ENCODE measurements at places on chromosomes 4 and X.

GRCh38 chr4:100174985-100175383 lies 15.3 kb downstream of the DDIT4L start:
- no peak overlapping the region for H3K27ac ChIP-seq
- no peaks in the 10 kb centered on the region for H3K36me3 ChIP-seq
- DNase-seq: no peak
- H3K27me3 ChIP-seq: no peaks in the 10 kb centered on the region
- H3K4me1 ChIP-seq: peaks cover 25% of the 10 kb centered on the region
- H3K4me3 ChIP-seq: no peak overlapping the region

DNA sequence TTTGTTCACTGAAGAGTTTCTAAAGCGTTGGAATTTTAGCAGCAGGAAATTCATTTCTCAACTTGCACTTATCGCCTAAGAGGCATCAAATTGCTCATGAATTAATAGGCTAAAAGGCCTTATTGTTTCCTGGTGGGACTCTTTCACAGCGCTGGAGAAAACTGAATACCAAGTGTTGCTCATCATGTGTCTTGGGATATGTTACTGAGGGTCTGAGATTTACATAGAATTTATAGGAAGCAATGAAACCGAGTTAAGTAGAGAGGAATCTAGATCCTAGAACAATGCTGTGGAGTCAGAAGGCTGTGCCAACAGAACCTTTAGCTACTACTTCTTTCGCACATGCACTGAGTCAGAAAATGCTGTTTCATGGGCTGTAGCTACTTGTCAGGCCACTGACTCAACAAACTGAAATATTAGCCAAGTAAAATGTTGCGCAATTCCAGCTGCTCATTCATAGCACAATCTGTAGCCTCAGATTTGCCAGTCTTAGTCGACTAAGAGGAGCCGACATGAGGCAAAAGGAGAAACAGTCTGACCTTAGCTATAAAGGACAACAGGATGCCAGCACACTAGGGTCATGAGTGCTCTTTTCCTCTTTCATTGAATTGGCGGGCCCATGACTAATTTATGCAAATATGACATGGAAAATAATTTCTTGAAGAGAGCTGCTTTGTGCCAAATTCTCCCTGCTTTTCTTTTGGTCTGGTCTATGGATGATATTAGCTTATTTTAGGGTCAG lies 35.9 kb upstream of the CXCL8 start:
- DNase-seq: peak; percentile 46
- H3K36me3 ChIP-seq: no peaks in the 10 kb centered on the region
- no peak overlapping the region for H3K4me3 ChIP-seq
- H3K27ac ChIP-seq: peak overlapping the region; percentile 72
- H3K4me1 ChIP-seq: peaks cover 44% of the 10 kb centered on the region
- H3K27me3 ChIP-seq: no peaks in the 10 kb centered on the region

GRCh38 chrX:30414144-30414543 lies 105.0 kb upstream of the NR0B1 start:
- no peaks in the 10 kb centered on the region for H3K27me3 ChIP-seq
- no peaks in the 10 kb centered on the region for H3K4me1 ChIP-seq
- H3K36me3 ChIP-seq: no peaks in the 10 kb centered on the region
- no peak overlapping the region for H3K4me3 ChIP-seq
- no peak overlapping the region for H3K27ac ChIP-seq

- no peak overlapping the region for H3K27ac ChIP-seq
- DNase-seq: no peak
- no peaks in the 10 kb centered on the region for H3K36me3 ChIP-seq
- no peaks in the 10 kb centered on the region for H3K27me3 ChIP-seq
These were observed 11.1 kb downstream of the CNGA2 start for GRCh38 chrX:151745651-151746050.

- DNase-seq: no peak
- no peak overlapping the region for H3K27ac ChIP-seq
- H3K4me1 ChIP-seq: no peaks in the 10 kb centered on the region
- no peaks in the 10 kb centered on the region for H3K36me3 ChIP-seq
These were observed 166.5 kb upstream of the HAND2 start for GRCh38 chr4:173696551-173696950.

DNA sequence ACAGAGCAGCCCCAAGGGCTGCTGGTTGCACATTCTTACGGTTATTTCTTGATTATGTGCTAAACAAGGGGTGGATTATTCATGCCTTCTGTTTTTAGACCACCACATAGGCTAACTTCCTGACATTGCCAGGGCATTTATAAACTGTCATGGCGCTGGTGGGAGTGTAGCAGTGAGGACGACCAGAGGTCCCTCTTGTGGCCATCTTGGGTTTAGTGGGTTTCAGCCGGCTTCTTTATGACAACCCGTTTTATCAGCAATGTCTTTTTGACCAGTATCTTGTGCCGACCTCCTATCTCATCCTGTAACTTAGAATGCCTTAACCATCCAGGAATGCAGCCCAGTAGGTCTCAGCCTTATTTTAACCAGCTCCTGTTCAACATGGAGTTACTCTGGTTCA lies 212.4 kb upstream of the GRID2 start:
- peak; percentile 45 for DNase-seq
- peak overlapping the region; percentile 24 for H3K4me3 ChIP-seq
- H3K4me1 ChIP-seq: no peaks in the 10 kb centered on the region
- no peaks in the 10 kb centered on the region for H3K27me3 ChIP-seq
- H3K27ac ChIP-seq: no peak overlapping the region
- H3K36me3 ChIP-seq: no peaks in the 10 kb centered on the region

- H3K27me3 ChIP-seq: no peaks in the 10 kb centered on the region
- H3K36me3 ChIP-seq: no peaks in the 10 kb centered on the region
- peak; percentile 47 for DNase-seq
- peaks cover 2% of the 10 kb centered on the region for H3K4me1 ChIP-seq
- H3K27ac ChIP-seq: no peak overlapping the region
These were observed 35.4 kb downstream of the CEP44 start for GRCh38 chr4:174318829-174319764.

DNA sequence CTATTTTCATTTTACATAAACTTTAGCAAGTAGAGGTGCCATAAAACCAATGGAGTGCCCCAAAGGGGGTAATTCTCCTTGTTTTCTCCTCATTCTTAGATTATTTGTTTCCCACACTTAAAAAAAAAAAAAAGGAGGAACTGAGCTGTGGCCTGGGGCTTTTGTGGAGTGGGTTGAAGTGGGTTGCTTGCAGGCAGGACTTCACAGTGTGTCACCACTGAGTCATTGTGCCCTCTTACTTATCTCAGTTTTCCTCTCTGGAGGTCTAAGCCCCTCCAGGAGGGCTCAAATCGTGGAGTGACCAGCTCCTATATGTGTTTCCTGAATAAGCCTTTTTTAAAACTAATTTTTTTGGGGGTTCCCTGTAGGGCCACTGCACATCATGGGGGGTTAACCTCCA lies 69.0 kb downstream of the SLC16A2 start:
- no peaks in the 10 kb centered on the region for H3K27me3 ChIP-seq
- H3K27ac ChIP-seq: no peak overlapping the region
- no peak for DNase-seq
- H3K36me3 ChIP-seq: no peaks in the 10 kb centered on the region

DNA sequence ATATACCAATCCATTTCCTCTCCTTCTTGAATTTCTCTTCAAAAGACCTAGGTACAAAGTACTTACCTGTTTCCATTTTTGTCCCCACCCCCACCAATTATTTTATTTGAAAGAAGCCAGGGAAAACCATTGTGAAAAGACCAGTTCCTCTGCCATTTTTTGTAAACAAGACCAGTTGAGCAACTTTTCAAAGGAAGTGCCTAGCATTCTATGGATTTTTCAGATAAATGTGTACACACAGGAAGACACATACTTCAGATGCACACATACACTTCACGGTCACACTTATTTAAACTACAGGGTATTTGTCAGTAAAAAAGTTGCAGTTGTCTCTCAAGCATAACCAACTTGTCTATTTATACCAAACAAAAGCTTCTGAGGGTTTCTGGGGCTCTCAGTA lies 587.2 kb upstream of the KLHL4 start:
- no peaks in the 10 kb centered on the region for H3K36me3 ChIP-seq
- DNase-seq: no peak
- H3K27ac ChIP-seq: no peak overlapping the region
- H3K4me3 ChIP-seq: no peak overlapping the region
- no peaks in the 10 kb centered on the region for H3K4me1 ChIP-seq
- no peaks in the 10 kb centered on the region for H3K27me3 ChIP-seq

DNA sequence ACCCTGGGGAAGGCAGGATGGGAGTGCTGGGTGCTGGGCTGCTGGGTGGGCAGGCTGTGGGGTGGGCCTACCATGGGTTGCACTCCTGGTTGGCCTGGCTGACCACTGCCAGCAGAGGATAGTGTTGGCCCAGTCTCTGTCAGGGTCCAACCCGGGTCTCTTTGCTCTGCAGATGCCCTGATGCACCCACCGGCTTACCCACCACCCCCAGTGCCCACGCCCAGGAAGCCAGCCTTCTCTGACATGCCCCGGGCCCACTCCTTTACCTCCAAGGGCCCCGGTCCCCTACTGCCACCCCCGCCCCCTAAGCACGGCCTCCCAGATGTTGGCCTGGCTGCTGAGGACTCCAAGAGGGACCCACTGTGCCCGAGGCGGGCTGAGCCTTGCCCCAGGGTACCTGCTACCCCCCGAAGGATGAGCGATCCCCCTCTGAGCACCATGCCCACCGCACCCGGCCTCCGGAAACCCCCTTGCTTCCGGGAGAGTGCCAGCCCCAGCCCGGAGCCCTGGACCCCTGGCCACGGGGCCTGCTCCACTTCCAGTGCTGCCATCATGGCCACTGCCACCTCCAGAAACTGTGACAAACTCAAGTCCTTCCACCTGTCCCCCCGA lies 14.2 kb upstream of the ADD1 start:
- no peak for DNase-seq
- H3K4me3 ChIP-seq: no peak overlapping the region
- peaks cover 47% of the 10 kb centered on the region for H3K36me3 ChIP-seq
- H3K27me3 ChIP-seq: no peaks in the 10 kb centered on the region

GRCh38 chrX:44908153-44908552 lies 35.2 kb downstream of the KDM6A start:
- no peak for DNase-seq
- no peaks in the 10 kb centered on the region for H3K27me3 ChIP-seq
- no peak overlapping the region for H3K27ac ChIP-seq
- H3K4me1 ChIP-seq: no peaks in the 10 kb centered on the region
- H3K36me3 ChIP-seq: no peaks in the 10 kb centered on the region
- H3K4me3 ChIP-seq: no peak overlapping the region

GRCh38 chrX:26653050-26653449 lies 437.1 kb downstream of the MAGEB5 start:
- no peak for DNase-seq
- no peaks in the 10 kb centered on the region for H3K27me3 ChIP-seq
- no peaks in the 10 kb centered on the region for H3K4me1 ChIP-seq
- no peak overlapping the region for H3K27ac ChIP-seq
- no peak overlapping the region for H3K4me3 ChIP-seq

DNA sequence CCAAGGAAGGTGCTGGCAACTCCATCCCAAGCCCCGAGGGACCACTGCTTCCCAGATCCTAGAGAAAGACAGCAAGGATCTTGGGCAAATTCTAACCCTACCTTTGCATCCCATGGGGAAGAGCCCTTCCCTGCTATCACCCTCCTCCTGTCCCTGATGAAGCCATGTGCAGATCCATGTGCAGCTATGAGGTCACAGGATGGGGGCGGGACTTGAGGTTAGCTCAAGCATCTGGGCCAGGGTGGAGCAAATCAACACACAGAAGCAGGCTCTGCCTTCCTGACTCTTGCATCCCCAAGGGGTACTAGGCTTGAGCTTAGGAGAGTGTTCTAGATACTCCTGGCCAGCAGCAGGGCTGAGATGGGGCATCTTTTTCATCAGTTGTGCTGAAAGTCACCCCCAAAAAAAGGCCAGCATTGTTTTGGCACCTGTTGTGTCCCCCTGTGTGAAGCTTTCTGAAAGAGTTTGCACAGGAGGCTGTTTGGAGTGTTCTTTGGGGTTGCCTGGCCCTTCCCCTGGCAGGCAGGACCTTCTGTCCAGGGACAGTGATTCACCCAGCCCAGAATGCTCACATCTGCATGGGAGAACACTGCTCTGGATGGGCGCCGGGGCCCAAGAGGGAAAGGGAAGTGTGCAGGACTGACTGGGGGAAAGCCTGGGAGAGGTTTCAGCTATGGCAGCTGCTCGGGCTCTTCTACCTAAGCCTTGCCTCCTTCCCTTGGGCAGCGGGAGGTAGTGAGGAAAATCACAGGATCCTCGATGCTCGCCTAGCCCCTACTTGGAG lies 50.8 kb downstream of the PRPS1 start:
- H3K4me3 ChIP-seq: no peak overlapping the region
- no peak overlapping the region for H3K27ac ChIP-seq
- DNase-seq: peak; percentile 62

DNA sequence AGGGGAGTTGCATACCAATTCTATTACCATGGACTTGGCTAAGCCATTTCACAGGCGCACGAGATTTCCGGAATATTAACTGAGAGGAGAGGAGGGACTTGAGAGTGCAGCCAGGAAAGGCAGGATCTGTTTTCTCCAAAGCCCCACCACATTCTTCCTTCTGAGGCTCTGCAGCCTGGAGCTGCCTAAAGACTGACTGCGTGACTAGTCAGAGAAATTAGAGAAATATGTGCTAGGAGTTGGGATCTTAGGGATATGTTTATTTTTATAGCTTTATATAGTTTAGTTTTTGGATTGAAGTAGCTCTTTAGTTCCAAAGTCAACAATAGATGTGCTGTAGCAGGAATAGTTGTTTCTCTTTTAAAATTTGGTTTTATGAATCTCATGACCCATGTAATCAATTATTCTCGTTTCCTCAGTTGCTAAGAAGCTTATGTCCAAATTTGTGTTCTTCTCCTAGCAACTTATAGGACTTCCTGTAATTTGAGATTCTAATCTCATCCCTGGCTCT lies 300.1 kb upstream of the DDX53 start:
- peaks cover 7% of the 10 kb centered on the region for H3K4me1 ChIP-seq
- DNase-seq: peak; percentile 78
- H3K27me3 ChIP-seq: no peaks in the 10 kb centered on the region
- peak overlapping the region; percentile 37 for H3K27ac ChIP-seq
- H3K36me3 ChIP-seq: no peaks in the 10 kb centered on the region

DNA sequence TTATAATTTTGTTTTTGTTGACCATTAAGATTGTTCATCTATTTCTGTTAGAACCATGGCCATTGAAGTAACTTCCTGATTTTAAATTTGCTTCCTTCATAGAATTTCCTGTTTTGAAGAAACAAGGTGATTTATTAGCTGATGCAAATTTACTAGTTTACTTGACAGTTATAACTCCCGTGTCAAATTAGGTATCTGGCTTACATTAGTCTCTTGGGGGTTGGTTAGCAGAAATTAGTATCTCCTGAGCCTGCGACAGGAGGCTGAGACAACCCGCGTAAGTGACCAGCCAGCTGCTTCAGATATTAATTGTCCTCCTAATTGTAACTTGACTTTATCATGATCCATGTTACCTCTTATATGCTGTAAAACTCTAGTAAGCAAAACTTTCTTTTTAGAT lies 154.3 kb downstream of the CFAP299 start:
- peak; percentile 47 for DNase-seq
- no peaks in the 10 kb centered on the region for H3K27me3 ChIP-seq
- H3K27ac ChIP-seq: peak overlapping the region; percentile 3
- H3K36me3 ChIP-seq: no peaks in the 10 kb centered on the region

GRCh38 chr4:32661229-32661628 lies 1941.1 kb downstream of the PCDH7 start:
- no peaks in the 10 kb centered on the region for H3K27me3 ChIP-seq
- H3K36me3 ChIP-seq: no peaks in the 10 kb centered on the region
- no peak for DNase-seq
- no peak overlapping the region for H3K4me3 ChIP-seq
- H3K4me1 ChIP-seq: no peaks in the 10 kb centered on the region
- no peak overlapping the region for H3K27ac ChIP-seq
